ENCODE measurements at places on chromosomes 6 and 20.

DNA sequence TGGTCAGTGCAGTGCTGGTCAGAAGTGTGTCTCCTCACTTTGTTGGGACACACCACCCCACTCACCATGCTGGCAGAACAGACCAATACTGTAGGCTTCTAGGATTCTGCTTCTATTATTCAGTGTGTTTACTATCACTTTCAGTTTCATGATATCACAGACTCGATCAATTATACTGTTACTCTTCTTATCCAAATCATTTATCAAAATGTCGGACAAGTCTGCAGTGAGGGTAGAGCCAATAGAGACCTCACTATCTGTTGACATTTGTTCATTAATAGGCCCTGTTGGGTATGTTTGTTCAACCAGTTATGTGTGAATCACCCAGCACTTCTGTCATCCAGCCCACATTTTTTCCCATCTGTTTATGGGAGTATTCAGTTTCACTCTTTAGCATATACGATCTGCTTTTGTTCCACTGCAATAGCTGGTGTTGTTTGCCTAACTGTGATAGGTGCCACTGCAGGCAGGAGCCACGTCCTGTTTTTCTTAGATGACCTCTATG is 140.1 kb downstream of the NRN1 start:
- no peak for DNase-seq

GRCh38 chr6:87879132-87879861 is 168.3 kb upstream of the SPACA1 start:
- no peak for DNase-seq

DNA sequence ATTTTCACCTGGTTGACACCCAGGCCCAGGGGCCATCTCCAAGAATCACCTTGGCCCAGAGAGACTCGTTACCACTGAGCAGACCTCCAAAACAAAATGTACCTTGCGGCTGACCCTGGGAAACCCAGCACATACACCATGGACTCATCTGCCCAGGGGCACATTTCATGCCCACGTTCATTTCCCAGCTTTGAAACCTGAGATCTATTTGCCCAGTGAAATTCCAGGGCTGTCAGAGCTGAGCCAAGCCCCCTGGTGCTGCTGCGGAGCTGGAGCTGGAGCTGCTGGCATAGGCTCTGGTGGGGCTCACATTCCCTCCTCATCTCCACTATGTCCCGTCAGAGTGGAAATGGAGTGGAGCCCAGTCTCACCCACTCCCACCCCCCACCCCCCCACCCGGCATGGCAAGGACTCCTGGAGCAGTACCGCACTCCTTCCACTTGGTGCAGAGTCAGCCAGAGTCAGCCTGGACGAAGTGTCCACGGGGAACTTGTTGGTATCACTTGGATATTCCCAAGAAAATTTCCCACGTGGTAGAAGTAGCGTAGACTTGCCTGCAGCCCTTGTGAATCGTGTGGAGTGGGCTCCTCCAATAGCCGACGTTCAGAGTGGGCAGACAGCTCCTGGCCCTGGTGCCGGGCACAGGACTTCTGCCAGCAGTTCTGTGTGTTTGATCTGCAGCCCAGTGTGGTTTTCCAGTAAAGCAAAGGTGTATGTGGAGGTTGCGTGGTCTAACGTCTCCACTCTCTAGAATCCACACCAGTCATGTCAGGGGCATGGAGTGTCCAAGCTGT is 18.1 kb upstream of the OSER1 start:
- no peak for DNase-seq

DNA sequence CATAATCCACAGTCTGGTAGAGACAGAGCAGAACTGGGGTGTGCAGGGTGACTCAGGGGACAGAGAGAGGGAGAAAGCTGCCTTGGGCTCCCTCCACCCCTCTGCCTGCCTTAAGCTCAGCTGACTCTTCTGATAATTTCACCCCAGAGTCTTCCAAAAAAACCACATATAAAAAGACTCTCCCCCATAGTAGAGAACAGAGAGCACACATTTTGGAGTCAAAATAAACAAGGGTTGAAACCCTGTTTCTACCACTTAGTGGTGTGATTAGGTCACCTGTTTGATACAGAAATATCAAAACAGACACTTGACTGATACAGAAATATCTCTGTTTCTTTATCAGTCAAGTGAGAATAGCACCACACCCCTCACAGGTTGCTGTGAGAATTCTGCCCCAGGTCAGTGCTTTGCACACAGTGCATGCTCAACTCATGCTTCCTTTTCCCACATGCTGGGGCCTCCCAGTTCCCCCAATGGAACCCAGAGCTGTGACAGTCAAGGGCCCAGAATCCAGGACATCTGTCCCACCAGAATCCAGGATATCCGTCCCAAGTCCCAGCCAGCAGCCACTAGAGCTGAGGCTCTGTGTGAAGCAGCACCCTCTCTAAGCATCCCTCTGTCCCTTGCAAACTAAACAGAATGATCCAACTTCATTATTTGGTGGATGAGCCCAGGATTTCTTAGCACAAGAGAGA is 1.2 kb downstream of the TREML2 start:
- DNase-seq: no peak

- DNase-seq: no peak
These were observed 34.1 kb downstream of the RPP40 start for GRCh38 chr6:4969609-4970285.

DNA sequence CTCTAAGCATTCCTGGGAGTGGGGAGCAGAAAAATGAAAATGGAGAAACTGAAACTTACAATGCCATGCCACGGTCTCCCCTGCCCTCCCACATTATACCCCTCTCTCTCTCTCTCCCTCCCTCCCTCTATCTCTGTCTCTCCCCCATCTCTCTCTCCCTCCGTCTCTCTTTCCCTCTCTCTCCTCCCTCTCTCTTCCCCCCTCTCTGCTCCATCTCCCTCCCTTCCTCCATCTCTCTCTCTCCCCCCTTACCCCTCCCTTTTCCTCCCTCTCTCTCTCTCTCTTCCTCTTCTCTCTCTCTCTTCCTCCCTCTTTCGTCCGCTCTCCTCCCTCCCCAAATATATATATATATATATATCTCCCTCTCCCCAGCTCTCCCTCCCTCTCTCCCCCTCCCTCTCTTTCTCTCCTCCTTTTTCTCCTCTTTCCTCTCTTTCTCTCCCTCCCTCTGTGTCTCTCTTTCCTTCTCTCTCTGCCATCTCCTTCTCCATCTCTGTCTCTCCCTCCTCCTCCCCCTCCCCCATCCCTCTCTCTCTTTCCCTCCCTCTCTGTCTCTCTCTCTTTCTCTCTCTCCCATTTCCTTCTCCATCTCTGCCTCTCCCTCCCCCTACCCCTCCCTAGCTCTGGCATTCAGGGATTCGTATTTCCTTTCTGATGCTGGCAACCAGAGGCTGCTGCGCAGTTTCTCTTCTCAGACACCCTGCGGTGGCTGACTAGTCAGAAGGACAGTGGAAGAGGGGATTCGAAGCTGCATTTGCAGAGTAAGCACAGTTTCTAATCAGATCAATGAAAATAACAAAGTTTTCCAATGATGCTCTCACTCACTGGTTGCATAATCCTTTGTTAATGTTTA is 13.9 kb upstream of the VAPB start:
- no peak for DNase-seq

- no peak for DNase-seq
These were observed 4.0 kb downstream of the EGFL8 start for GRCh38 chr6:32168350-32168749.

GRCh38 chr6:24897186-24897585 is 38.6 kb downstream of the RIPOR2 start:
- no peak for DNase-seq
